ENCODE measurements at places on chromosomes 1 and 21.
A peak's percentile ranks its signal among the peaks of the same experiment; 100 is the strongest.

GRCh38 chr1:18284805-18285537, 177.4 kb downstream of the IGSF21 start:
- DNase-seq, result no peak

- DNase-seq, result peak; percentile 28
These were observed 2.6 kb downstream of the GATAD2B start for GRCh38 chr1:153919876-153920852.

DNA sequence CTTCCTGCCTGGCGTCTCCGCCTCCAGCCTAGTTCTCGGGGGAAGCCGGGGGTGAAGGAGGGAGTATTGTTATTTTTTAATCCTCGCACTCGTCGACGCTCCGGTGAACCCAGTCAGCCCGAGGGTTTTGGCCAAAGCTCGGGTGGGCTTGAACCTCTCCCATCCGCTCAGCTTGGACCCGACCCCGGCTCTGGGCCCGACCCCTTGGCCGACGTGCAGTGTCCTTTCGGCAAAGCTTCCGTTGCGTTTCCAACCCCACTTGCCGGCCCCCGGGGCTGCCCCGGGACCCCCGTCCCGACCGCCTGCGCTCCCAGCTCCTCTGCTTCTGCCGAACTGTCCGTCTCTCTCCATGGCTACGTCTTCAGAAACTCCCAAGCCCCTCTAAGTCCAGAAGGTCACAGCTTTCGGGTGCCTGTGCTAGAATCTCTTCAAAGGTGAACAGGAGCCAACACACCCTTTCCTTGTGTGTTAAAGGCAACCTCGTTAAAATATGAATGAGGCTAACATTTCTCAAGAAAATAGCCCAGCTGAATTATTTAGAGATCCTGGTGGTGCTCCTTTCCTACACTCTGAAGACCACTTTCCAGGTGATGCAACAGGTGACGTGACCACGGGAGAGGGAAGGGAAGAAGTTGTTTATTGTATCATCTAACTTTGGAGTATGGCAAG, 647 bp downstream of the DESI2 start:
- peak; percentile 20 for DNase-seq

GRCh38 chr1:177432897-177433296, 262.1 kb downstream of the BRINP2 start:
- DNase-seq, result peak; percentile 1

DNA sequence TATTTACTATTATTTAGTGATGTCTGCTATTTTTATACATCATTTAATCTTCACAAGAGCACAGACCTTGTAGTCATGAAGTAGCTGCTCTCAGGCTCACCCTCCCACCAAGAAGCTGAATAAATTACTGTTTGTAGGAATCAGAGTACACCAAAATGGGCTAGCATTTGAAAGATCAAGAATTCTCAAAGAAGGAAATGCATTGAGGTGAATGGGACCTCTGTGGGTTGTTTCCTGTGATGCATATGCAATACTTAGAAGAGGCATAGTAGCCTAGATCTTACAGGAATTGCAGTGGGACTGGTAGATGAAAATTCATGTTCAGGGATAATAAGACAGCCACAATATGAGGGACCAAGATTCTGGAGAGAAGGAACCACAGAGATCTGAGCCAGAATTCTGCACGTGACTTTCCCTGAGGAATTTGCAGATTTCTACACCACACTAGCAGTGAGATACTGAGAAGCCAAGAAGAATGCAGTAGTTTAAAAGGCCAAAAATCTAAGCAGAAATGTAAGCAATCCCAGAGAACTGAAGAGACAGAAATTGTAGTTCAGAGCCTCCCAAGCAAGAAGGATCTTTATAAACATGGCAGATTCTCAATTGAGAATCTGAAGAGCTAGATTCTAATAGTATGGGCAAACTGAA, 307.0 kb downstream of the ST6GALNAC3 start:
- DNase-seq, result no peak

DNA sequence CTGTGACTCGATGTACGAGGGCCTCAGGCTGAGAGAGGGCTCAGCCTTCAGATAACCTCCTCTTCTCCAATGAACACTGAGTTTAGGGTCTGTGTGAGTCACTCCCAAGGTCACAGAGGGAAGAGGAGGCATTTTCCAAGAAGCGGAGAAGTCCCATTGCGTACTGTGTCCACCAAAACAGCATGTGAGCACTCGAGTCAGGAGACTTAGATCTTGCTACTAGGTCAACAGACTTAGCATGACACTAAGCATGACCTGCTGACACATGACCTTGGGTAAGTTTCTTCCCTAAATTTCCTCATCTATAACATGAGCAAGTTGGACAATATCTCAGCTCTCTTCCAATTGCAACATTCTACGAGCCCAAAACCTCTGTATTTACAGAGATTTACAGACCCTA, 68.0 kb downstream of the PLPP3 start:
- DNase-seq, result no peak

- DNase-seq, result no peak
These were observed 25.2 kb downstream of the PDE4B start for GRCh38 chr1:65817891-65818290.

DNA sequence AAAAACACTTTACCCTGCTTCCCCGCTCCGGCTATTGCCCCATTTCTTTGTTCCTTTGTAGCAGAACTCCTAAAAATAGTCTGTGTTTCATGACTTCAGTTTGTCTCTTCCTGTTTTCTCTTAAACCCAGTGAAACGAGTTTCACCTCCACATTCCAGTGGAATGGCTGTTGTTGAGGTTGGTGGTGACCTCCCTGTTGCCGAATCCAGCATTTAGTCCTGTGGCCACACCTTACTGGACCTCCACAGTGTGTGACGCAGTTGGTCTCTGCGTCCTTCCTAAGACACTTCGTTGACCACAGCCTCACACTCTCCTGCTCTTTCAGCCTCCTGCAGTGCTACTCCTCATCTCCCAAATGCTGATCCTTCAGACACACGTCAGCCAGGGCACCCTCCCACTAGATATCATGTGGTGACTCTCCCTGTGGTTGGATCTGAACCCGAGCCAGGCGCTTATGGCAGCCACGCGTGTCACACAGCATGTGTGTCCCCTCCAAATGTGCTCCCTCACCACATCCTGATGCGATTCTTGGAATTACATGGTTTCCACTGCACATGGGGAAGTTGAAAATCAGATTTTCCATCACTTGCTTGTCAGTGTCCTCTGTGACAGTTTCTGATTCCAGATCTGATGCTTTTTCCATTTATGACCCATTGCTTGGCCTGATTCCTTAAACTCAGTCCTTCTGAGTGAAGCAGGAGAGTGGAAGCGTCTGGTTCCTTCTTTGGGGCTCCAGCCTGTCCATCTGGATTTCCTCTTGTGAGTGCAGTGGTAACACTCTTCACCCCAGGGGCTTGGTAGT, 99.1 kb upstream of the ARTN start:
- peak; percentile 97 for DNase-seq

GRCh38 chr1:71224741-71225377, 144.0 kb upstream of the ZRANB2 start:
- DNase-seq, result no peak

DNA sequence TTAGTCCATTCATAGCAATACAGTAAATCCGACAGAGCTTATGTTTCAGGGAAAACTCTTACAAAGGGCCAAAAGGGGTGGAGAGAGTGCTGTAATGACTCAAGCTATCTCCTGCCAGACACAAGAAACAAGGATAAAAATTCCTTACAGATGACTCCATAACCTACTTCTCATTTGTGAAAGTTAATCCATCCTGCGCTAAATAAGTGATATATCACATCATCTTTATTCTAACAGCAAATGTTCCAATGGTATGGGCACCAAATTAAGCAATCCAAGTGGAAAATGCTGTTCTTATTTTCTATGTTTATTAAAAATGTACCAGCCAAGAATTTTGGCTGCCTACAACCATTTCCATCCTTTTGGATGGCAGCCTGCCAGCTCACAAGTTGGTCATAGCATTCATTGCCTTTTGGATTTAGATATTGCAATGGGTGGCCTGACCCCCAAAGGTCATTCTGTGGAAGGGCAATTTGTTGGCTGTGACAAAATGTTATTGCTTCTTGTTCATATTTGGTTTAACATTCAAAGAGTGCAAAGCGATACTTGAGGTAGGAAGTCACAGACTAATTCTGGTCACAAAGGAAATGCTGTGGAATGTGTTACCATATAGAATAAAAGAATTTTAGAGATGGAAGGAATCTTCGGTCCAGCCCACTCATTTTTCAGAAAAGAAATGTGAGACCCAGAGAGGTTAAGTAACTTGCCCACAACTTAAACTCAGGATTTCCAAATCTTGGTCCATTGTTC, 2.8 kb upstream of the ENAH start:
- peak; percentile 98 for DNase-seq

DNA sequence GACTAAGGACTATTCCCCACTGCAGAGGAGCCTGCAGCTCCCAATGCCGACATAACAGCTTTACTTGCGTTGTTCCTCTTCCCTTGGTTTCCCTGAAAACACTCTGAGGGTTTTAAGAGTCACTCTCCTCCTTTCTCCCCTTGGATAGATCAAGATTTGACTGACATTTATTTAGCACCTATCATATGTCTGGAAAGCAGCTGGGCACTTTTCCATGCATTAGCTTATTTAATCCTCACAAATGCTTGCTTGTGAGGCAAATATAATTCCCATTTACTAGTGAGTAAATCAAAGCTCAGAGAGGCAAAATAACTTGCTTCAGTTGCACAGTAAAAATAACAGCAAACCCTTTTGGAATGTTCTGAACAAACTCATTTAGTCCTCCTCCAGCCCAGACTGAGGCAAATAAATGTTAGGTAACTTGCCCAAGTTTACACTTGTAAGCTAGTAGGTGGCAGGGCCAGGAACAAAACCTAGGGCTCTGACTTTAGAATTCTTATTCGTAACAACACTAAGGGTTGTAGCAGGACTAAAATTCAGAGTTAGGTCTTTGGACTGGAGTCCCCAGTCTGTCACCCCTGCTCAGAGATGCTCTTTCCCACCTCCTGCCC, 81.4 kb downstream of the KCND3 start:
- DNase-seq, result no peak

DNA sequence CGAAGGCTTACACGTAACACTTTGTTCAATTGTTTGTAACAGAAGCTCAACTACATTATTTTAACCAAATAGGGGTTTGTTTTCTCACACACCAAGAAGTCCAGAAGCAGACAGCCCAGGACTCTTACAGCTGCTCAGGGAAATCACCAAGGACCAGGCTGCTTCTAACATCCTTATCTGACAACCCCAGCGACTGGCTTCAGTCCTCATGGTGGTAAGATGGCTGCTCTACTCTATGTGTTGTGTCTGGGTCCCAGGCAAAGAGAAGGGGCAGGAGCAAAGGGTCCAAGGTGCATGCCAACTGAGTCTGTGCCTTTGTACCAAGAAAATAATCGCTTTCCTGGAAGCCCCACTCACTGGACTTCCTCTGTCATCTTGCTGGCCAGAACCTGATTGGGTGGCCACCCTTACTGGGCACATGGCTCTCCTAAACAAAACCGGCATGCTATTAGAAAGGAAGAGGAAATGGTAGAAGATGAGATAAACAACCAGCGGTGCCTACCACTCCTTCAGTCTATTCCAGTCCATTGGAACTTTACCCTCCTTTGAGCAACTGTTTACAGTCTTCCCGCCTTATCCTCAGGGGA, 34.1 kb upstream of the LRRC8D start:
- no peak for DNase-seq

GRCh38 chr1:87077959-87078639, 163.7 kb downstream of the HS2ST1 start:
- no peak for DNase-seq

- no peak for DNase-seq
These were observed 24.2 kb downstream of the PANK4 start for GRCh38 chr1:2502210-2502609.

GRCh38 chr1:153649137-153649862, 9.2 kb upstream of the SNAPIN start:
- no peak for DNase-seq

DNA sequence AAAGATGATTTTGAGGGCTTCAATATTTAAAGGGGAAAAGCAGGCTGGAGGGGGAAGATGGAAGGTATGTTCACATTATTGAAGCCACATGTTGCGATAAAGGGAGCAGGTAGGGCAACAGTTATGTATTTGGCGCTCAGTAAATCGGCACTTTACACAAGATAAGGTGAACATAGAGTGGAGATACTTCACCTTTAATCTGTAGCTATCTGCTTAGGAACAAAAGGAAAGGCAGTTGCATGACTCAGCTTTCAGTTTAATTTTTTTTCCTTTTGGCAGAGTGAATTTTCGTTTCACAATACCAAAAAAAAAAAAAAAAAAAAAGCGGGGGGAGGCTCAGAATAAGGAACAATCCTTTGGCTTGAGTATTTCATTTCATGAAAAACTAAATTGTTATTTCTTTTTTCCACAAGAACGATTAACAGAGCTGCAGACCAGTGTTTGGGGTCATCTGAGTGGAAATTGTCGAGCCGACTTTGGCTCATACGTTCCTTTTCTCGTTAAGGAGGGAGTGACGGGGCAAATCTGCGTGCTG, 1.1 kb upstream of the COQ8A start:
- peak; percentile 61 for DNase-seq
